ENCODE measurements at places on chromosomes 3 and 15. TPM values are rescaled to one million over a fixed set of nuclear protein-coding genes. Genes with fewer than 3 reads are reported as not detected.

UBA3 gene
- total RNA-seq, result 64.0 TPM

CCDC80 gene
- total RNA-seq, result 1,174 TPM

- no peak for DNase-seq
- no peaks in the 10 kb centered on the region for H3K36me3 ChIP-seq
- H3K4me3 ChIP-seq, result no peak overlapping the region
- H3K27ac ChIP-seq, result no peak overlapping the region
- H3K4me1 ChIP-seq, result peaks cover 25% of the 10 kb centered on the region
Observed at GRCh38 chr15:62748196-62748595, 294.4 kb upstream of the TPM1 start.

DNA sequence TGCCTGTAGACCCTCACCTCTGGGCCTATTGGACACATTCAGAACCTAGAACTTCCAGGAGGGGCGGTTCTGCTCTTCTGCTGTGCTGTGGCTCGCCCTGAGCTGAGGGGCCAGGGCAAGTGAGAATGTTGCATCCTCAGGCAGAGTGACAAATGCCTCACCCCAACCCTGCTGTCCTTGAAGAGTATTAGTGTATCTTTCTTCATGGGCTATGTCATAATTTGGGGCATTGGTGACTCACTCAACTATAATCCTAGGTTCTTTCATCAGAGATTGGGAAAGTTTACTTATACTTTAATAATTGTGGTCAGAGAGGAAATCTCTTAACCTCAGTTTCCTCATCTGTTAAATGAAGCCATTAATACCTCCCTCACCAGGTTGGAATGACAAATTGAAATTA is 143.8 kb downstream of the SV2B start:
- H3K27me3 ChIP-seq, result no peaks in the 10 kb centered on the region
- H3K4me1 ChIP-seq, result no peaks in the 10 kb centered on the region
- H3K36me3 ChIP-seq, result no peaks in the 10 kb centered on the region
- no peak overlapping the region for H3K4me3 ChIP-seq

GRCh38 chr3:9008550-9009255 is 45.4 kb upstream of the RAD18 start:
- no peak overlapping the region for H3K4me3 ChIP-seq
- H3K27ac ChIP-seq, result no peak overlapping the region
- H3K27me3 ChIP-seq, result no peaks in the 10 kb centered on the region
- DNase-seq, result peak; percentile 77

Data from GM23248 (cell line).